Gastrocnemius medialis (tissue), 4 donors: ENCODE measurements at places on chromosomes 4 and X.

DNA sequence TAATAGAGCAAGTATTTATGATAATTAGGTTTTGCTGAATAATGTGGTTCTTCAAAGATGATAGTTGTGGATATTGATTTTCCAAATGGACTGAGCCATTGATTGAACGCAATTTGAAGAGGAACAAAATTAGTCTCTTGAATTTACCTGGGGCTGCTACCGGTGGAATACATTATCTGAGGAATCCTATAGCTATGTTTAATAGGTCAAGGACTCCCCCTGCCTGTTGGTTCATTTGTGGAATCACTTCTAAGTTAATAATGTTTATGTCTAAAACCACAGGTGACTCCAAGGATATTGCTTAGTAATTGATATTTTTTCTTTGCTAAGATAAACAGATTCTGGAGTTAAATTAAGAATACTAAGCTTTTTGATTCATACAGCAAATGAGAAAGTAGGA, 576.0 kb upstream of the PABPC4L start:
- DNase-seq = no peak

DNA sequence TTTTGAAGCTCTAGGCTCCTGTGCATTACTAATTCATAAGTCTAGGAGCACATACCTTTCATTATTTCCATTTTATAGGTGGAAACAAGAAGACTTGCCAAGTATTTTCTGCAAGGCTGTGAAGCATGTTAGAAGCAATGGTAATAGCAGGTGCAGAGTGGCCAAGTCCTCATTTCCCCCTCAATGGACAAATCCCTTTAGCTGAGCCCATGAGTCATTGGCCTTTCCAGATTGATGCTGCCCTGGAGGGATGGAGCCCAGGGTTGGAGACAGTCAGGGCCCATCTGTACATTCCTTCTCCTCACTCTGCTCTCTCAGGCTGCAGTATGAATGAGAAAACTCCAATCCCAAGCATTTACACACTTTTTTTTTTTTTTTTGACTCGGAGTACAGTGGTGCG, 6.6 kb downstream of the MGST2 start:
- DNase-seq = no peak

- no peak for DNase-seq
These were observed 20.3 kb upstream of the SLC25A4 start for GRCh38 chr4:185122681-185123345.

DNA sequence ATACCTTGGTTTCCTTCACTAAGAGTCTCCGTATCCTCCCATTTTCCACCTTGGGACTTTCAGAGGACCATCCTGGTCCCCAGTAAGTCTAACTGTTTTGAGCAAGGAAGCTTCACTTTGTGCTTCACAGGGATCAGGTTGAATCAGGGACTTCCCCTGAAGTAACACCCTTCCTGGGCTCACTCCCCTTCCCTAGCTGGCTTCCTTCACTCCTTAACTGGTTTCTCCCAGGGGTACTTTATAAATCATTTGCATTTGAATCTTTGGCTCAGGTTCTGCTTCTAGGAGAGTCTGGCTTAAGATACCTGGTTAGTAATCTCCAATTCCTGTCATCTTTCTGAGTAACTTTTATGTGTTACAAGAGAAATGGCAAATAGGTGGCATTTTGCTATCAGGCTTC, 24.5 kb upstream of the GRIA2 start:
- no peak for DNase-seq

GRCh38 chr4:84381759-84382158, 117.3 kb downstream of the NKX6-1 start:
- no peak for DNase-seq

GRCh38 chr4:57763070-57763469, 652.9 kb upstream of the IGFBP7 start:
- no peak for DNase-seq

- no peak for DNase-seq
These were observed 17.0 kb upstream of the LNX1 start for GRCh38 chr4:53608242-53608641.

DNA sequence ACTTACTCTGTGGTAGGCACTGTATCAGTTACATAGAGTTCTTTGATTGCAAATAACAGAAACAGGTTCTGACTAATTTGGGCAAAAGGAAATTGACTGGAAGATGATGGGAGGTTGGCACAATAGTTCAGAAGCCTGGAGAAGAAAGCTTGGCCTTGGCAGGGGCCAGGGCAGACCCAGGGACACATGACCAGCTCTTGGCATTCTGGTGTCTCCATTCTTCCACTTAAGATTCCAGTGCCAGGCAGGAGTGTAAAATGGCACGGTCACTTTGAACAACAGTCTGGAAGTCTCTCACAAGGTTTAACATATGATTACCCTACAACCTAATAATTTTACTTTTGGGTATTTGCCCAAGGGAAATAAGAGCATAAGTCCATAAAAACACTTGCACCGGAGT, 175.9 kb downstream of the BCOR start:
- no peak for DNase-seq

DNA sequence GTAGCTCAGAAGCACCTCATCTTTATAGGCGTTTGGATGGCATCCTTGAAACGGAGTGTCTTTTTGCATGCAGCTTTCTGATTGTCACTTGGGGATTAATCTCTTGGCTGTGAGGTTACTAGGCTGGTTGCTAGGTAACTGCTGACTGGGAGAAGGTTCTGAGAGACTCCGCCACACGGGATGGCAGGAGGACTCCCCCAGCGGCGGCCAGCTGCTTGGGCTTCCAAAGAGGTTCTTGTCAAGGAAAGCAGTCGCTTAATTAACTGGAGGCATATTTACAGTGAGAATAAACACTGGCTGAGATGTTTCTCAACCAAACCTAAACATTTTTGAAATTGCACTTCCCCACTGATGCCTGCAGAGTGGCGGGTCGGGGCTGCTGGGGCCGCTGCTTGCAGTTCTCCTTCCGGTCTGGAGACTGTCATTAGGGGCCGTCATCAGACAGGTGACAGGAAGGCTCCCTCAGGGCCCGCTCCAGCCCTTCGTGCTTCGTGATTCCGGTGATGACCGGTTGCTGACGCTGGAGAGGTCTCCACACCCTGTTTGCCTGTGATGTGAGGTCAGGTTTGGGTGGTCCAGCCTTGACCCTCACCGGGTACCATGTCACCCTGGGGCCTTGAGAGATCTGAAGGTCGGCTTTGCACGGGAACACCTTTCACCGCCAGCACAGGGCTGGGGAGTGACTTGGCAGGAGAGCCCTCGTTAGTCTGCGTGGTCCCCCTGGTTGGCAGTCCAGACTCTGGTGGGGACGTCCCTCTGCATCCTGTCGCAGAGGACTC, 9.1 kb downstream of the NSG1 start:
- DNase-seq = no peak

- peak; percentile 25 for DNase-seq
These were observed at the start of gene GPRASP2 for GRCh38 chrX:102712216-102712966. GPRASP2 (plus strand) TSS chrX:102712448; CDS start chrX:102714870, 2,422 bp downstream.

GRCh38 chr4:4333265-4333706, 43.2 kb downstream of the ZBTB49 start:
- peak; percentile 18 for DNase-seq

GRCh38 chr4:94877973-94878372, 120.2 kb downstream of the BMPR1B start:
- DNase-seq = no peak

DNA sequence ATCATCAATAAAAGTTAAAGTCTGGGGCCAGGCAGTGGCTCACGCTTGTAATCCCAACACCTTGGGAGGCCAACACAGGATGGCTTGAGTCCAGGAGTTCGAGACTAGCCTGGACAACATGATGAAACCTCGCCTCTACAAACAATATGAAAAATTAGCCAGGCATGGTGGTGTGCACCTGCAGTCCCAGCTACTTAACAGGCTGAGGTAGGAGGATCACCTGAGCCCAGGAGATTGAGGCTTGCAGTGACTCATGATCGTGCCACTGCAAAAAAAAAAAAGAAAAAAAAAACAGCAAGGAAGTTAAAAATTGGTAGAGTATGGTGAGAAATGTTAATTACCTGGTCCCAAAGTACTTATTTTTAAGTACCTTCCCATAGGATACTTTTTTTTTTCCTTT, 27.5 kb downstream of the FBXW7 start:
- no peak for DNase-seq

DNA sequence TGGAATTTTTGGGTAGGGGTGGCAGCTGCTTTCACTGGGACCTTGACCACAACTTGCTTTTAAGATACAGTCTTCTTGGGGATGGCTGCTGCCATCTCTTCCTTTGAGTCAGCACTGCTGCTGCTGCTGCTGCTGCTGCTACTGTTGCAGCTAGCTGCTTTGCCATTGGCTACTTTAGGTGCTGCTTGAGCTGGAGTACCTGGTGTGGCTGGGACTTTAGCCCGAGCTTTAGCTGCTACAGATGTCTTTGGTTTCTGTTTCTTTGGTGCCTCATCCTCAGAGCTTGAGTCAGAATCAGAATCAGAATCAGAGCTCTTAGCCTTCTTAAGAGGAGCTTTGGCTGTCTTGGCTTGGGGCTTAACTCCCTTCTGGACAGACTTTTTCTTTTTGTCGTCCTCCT, 52.2 kb downstream of the FAM9B start:
- DNase-seq = no peak

- no peak for DNase-seq
These were observed 12.2 kb downstream of the EPHA5 start for GRCh38 chr4:65658117-65658516.
